ENCODE measurements at places on chromosomes 4 and X.

GRCh38 chr4:117324851-117325491 is 239.6 kb upstream of the TRAM1L1 start:
- no peak for DNase-seq

GRCh38 chr4:56737666-56738065 is 56.6 kb upstream of the HOPX start:
- no peak for DNase-seq

GRCh38 chrX:38991656-38992440 is 190.6 kb downstream of the MID1IP1 start:
- no peak for DNase-seq

GRCh38 chr4:150236626-150237025 is 158.4 kb downstream of the DCLK2 start:
- DNase-seq = no peak

- DNase-seq = no peak
These were observed 184.9 kb downstream of the COMMD8 start for GRCh38 chr4:47278631-47279030.
